SK-N-MC (cell line): ENCODE measurements at places on chromosomes 12 and 14.

GRCh38 chr14:34283590-34283989, 178.4 kb downstream of the SPTSSA start:
- DNase-seq = no peak

GRCh38 chr12:56529656-56530055, 8.0 kb downstream of the RBMS2 start:
- no peak for DNase-seq

GRCh38 chr14:37585101-37585511, 9.9 kb downstream of the FOXA1 start:
- DNase-seq = no peak

DNA sequence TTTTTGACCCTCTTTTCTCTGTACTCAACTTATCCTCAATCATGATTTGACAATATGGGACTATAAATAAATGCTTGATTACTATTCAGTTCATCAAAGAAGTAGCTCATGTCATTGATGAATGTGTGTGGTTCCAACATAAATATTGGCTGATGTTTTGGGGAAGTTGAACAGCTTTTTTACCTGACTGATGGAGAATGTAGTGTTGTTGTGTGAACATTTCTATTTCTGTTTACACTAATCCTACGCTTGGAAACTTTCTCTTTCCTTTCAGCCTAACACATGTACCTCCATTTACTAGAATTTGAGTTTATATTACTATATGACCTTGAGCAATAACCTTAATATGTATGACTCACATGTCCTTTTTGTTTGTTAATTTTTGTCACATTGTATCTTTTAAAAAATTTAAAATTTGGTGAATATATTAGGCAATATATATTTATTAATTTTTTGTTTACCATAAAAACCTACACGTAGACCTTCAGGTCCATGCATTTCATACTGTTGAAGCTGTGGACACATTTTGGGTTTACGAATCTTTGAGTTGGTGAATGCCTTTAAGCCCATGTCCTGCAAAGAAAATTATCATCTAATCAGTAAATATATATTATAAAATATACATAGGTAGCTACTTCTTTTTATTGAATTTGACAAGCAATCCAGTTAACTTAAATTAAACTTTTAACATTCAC, 21.1 kb downstream of the A2M start:
- DNase-seq = no peak

- no peak for DNase-seq
Measured at GRCh38 chr14:34023824-34024767, 73.2 kb upstream of the EGLN3 start.

- DNase-seq = no peak
Measured at GRCh38 chr14:22370084-22370847, 218.8 kb downstream of the DAD1 start.

DNA sequence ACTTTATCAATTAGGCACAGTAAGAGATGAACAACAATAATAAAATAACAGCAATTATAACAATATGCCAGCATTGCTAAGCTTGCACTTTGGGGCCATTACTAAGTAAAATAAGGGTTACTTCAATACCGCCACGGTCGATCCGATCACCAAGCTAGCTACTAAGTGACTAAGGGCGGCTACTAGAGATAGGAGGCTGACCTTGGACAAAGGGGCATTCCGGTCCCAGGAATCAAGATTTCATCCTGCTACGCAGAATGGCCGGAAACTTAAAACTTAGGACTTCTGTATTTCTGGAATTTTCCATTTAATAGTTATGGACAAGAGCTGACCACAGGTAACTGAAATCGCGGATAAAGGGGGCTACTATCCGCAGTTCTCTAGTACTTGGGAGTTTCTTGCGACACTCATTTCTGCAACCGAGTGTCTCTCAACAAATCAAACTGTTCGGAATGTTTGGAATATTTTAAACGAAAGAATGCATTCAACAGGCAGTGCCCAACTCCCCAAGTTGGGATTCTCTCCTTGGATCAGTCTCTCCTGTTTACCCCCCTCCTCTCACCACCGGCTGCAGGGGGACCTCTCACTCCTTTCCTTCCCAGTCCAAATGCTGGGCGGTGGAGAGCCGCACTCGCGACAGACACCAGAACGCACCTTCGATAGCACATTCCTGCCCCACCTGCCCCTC, 650 bp downstream of the HEBP1 start:
- DNase-seq = no peak

GRCh38 chr14:25526290-25526689, 476.3 kb upstream of the STXBP6 start:
- no peak for DNase-seq

GRCh38 chr12:41635626-41636364, 447.7 kb downstream of the PDZRN4 start:
- no peak for DNase-seq

DNA sequence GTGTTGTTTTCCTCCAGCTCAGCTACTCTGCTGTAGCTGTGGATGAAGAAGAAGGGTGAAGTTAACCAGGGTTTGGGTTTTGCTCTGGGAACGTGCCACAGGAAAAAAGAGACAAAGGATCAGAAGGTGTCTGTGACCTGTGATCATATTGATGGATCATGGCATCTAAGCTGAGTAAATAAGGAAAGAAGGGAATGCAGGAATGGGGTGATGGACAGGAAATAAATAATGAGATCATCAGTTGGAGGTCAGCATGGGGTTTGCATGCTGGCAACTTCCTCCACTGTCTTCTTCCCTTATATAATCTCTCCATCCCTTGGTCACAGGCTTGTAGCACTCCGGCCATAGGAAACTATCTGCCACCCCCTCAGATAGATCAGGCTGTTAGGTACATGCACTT, 430.3 kb upstream of the PDE3A start:
- no peak for DNase-seq

DNA sequence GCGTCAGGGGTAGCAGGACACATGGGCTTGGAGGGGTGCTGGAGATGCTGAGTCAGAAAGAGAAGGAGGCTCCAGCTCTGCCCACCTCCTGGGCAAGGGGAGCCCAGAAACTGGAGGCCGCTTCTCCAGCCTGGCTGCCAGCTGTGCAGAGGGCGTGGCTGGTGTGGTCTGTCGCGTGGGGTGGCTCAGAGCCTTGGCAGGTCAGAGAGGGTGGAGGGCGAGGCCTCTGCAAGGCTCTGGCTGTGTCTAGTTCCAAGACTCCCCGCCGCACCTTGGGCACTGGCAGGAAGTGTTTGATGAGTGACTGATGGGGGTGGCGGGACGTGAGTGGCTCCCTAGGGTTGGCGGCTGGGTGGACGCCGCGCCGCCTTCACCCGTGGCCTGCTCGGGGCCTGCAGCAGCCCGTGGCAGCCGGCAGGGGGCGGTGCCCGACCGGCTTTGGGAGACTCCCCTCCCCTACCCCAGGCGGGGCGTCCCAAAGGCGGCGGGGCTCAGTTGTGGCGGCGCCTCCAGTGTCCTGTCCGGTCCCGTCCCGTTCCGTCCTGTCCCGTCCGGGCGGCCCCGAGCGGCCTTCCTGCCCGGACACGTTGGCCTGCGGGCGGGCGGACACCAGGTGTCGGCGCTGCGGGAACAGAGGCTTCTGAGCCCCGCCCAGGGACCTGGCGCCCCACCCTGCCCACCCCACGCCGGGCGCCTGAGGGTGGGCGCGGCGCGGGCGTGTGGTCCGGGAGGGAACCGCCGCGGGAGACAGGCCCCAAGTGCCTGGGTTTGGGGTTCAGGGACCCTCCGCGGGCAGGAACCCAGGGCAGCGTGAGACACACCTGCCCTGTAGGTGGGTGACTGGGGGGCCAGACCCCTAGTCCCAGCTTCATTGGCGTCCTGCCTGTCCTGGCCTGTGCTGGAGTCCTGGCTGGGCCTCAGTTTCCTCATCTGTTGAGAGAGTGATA, 39.7 kb downstream of the KRT80 start:
- no peak for DNase-seq

GRCh38 chr14:101813833-101814232, 52.3 kb downstream of the PPP2R5C start:
- DNase-seq = no peak

DNA sequence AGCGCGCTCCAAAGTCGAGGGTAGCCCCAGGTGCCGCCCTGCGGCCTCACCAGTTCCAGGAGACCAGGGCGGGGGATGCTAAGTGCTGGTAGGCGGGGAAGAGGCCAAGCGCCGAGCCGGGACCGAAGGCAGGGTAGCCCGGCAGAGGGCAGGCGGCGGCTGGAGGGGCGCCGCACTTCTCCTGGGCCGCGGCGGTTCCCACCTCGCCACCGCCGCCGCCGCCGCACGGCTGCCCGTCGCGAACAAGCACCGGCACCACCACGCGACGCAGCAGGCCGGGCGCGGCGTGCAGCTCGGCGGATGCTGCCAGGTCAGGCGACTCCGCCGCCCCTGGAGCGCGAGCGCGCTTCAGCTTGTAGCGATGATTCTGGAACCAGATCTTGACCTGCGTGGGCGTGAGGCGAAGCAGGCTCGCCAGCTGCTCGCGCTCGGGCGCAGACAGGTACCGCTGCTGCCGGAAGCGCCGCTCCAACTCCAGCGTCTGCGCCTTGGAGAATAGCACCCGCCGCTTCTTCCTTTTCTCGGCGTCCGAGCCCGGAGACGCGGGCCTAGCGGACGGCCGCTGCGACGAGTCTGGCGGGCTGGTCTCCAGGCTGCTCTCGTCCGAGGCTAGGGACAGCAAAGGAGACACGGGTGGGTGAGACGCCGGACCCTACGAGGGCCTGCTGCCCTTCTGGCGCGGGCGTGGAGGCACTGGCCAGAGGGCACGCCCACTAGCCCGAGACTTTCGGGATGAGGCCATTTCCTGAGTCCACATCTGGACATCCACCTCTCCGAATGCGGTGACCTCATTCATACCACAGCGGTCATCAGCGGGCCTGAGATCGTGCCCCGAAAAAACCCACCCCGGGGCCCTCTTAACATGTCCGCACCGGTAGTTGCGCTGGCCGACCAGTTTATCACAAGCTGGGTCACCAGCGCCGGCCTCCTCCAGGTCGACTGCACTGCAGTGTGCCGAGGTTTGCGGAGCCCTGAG, 1.3 kb downstream of the NKX2-8 start:
- no peak for DNase-seq

- no peak for DNase-seq
Measured at GRCh38 chr12:62252576-62252975, 7.6 kb upstream of the USP15 start.

GRCh38 chr12:131799828-131800593, 28.2 kb upstream of the MMP17 start:
- DNase-seq = no peak

DNA sequence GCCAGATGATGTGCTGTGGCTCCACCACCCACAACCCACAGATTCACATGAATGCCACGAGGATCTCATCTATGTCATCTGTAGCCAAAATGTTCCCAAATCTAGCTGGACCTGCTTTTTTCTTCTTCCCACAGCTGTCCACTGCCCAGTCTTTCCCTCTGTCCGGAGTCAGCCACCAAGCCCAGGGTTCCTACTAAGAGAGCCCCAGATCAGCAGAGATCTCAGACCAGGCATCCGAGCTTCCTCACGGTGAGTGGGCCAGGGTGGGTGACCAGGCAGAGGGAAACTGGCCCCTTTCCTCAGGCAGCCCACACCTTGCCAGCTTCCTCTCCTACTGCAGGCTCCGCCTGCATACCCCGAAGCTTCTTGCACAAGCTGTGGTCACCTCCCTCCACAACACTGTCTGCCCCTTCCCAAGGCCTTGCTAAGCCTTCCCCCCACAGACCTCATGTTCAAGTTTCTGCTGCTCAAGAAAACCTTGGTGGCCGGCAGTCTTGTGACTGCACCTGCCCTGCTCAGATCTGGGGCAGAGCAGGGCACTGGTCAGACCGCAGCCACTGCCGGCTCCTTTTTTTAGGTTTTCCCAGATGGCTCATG, 81.4 kb downstream of the ACTN1 start:
- no peak for DNase-seq

- DNase-seq = no peak
Measured at GRCh38 chr12:128807161-128807724, 16.5 kb downstream of the SLC15A4 start.

GRCh38 chr12:89783359-89784060, 74.9 kb upstream of the ATP2B1 start:
- DNase-seq = no peak
